Muscle of leg (tissue), 16 donors: ENCODE measurements at places on chromosomes 12 and 14. TPM values are rescaled to one million over a fixed set of nuclear protein-coding genes. Genes with fewer than 3 reads are reported as not detected.

SRRM4 gene
- 0.13 TPM for total RNA-seq

OR4Q3 gene
- not detected for total RNA-seq

GNB3 gene
- 4.7 TPM for total RNA-seq

LYSET gene
- 12.1 TPM for total RNA-seq

HPD gene
- total RNA-seq, result 0.04 TPM

HECTD4 gene
- 32.1 TPM for total RNA-seq

VASH1 gene
- 18.6 TPM for total RNA-seq

DNA sequence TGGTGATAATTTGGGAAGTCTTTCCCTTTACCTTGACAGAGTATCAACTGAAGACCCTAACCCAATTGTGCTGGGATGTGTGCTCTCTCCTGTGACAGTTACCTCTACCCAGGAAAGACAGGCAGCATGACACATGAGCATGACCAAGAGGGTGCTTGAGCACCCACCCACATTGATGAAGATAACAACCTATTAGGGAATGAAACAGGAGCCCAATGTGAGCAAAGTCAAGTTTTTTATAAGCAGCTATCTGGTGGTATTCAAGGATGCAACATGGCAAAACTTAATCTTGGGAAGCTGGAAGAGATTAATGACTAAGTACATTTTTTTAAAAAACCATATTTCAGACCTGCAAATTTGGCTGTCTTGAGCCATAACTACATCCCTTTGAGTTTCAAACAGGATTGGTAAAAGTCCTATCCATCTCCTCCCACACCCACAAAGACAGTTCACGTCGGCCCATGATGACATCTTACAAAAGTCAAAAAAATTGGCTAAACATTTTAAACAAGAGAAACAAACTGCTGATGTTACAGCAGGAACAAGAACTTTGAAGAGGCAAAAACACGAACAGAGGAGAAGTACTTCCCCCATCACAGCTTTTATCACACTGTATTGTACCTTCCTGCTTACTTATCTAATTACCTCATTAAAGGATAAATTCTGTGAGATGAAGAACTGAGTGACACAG, 60.3 kb downstream of the MED13L start:
- no peak for DNase-seq

DNA sequence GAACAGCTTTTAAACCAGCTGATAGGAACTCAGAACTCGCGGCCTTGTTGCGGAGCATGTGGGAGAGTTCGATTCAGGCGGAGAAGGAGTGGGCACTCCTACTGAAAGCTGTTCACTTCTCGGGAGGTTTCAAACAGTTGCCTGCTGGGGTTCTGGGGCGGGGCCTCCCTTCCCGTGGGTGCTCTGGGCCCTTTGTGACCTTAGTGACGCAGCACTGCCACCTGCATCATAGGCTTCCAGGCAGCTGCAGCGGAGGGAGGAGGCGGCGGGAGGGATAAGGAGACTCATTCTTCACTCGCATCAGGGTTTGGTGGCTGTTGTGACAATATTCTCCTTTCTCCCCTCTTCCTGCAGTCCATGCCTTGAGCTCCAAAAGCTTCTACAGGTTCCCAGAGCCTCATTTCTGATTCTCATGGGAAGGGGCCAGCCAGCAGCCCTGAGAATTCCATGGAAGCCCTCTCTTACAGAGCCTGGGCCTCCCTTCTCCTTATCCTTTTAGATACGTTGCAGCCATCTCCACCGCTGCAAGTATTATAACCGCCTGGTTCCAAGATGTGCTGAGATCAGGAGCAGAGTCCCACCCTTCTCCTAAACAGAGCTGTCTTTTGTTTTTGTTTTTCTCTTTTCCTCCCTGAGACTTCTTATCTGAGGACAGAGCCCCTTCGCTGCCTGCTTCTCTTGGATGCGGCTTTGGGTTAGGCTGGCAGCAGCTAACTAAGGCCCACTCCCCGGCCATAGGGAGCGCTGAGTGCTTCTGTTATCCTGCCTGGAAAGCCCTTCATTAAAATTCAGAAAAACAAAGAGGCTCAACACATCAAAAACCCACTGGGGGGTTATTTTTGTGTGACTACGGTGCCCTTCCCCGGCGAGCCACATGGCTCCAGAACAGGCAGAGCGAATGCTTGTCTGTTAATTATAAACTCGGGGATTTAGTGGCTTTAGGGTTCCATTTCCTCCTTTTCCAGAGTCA, 67.6 kb upstream of the GPATCH2L start:
- peak; percentile 32 for DNase-seq

- no peak for DNase-seq
Observed at GRCh38 chr12:55682087-55682796, 25.5 kb downstream of the ITGA7 start.

- peak; percentile 85 for DNase-seq
Observed at GRCh38 chr14:53032161-53032803, 81.4 kb upstream of the FERMT2 start.

GRCh38 chr12:109736552-109737108, 23.0 kb downstream of the FAM222A start:
- DNase-seq, result peak; percentile 75

GRCh38 chr12:1719139-1719538, 28.3 kb downstream of the ADIPOR2 start:
- DNase-seq, result peak; percentile 18

- DNase-seq, result no peak
Observed at GRCh38 chr12:52975820-52976573, 27.1 kb downstream of the KRT18 start.

DNA sequence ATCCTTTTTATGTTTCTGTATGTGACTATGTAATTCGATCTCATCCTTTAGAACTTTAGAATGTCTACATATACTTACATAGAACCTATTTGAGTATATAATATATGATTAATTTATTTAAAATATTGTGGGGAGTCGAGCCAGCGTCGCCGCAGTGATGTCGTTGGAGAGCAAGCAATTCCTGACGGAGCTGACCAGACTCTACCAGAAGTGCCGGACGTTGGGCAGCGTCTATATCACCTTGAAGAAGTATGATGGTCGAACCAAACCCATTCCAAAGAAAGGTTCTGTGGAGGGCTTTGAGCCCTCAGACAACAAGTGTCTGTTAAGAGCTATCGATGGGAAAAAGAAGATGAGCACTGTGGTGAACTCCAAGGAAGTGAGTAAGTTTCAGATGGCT, 6.4 kb upstream of the CD27 start:
- no peak for DNase-seq
